ENCODE measurements at places on chromosomes 16 and 17. TPM values are rescaled to one million over a fixed set of nuclear protein-coding genes. Genes with fewer than 3 reads are reported as not detected.

GRCh38 chr17:17853811-17854447 is 17.1 kb upstream of the SREBF1 start:
- no peaks in the 10 kb centered on the region for H3K36me3 ChIP-seq
- H3K27me3 ChIP-seq: no peaks in the 10 kb centered on the region
- H3K4me3 ChIP-seq: no peak overlapping the region
- H3K4me1 ChIP-seq: peaks cover 82% of the 10 kb centered on the region

DNA sequence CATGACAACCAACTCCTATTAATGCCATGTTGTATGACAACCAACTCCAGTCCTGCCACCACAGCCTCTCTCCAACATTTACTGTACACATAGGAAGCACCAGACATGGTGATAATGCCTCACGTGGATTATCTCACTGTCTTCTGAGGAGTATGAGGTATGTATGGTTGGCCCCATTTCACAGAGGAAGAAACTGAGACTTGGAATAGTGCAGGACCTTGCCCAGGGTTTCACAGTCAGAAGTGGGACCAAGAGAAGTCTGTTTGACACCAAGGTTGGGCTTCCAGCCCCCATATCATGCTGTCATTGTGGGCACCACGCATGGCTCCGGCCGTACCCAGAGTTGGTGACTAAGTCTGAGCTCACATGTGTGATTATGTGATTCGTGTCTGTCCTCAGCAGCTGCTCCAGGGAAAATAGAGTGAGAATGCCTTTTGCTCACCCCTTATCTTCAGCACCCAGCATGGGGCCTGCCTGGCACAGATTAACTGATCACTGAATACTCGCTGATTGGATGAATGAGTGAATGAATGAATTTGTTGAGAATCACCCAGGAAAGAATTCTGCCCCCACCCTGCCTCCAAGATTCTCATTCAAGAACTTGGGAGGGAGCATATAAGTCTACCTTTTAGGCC is 204.1 kb upstream of the NLRP1 start:
- no peak overlapping the region for H3K27ac ChIP-seq
- H3K4me1 ChIP-seq: no peaks in the 10 kb centered on the region
- no peak for DNase-seq
- H3K36me3 ChIP-seq: no peaks in the 10 kb centered on the region

DNA sequence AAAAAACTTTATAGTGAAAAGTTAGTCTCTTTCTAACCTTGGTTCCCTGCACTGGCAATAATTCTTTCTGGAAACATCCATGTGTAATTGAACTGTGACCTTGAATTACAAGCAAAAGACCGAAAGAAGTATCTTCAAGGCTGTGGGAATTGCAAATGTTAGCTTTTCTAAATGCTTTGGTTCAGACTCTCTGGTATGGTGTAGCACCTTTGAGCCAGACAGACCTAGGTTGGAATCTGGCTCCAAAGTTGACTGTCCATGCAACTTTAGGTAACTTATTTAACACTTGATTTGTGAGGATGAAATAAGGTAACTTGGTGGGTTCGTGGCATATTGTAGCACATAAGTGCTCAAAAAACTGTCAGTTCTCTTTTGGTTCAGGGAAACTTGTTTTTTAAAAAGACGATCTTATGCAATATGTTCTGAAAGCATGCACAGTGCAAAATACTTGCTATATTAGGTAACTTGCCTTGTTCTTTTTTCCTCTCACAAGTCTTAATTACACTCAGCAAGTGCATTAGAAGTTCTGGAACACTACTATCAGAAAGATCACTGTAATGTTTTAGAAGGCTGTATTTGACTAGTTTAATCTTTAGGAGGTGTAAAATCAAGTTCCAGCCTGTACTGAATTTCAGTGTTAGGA is 46.3 kb downstream of the TANGO6 start:
- DNase-seq: no peak
- no peak overlapping the region for H3K4me3 ChIP-seq

GRCh38 chr16:49849037-49849753 is 6.7 kb downstream of the ZNF423 start:
- no peak for DNase-seq
- no peaks in the 10 kb centered on the region for H3K36me3 ChIP-seq
- H3K27me3 ChIP-seq: no peaks in the 10 kb centered on the region

DNA sequence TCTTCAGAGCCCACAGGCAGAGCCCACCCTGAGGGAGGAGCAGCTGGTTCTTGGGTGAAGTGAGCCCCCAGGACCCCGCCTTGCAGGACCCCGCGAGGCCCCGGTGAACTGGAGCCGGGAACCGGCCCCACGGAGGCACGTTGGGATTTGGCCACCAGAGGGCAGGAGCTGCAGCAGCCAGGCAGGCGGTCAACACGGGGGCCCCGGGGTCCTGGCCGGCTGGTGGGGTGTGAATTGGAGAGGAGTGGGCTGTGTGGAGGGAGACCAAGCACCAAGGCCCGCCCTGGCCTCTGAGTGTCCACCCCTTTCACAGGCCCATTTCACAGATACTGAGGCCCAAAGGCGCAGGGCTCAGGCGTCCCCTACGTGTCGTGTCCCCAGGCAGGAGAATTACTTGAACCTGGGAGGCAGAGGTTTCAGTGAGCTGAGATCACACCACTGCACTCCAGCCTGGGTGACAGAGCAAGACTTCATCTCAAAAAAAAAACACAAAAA is 2.2 kb downstream of the DPEP1 start:
- DNase-seq: no peak
- no peak overlapping the region for H3K27ac ChIP-seq

GRCh38 chr16:66131895-66132294 is 234.6 kb upstream of the CDH5 start:
- no peak for DNase-seq
- no peaks in the 10 kb centered on the region for H3K27me3 ChIP-seq
- no peak overlapping the region for H3K27ac ChIP-seq
- H3K4me1 ChIP-seq: peaks cover 12% of the 10 kb centered on the region
- H3K4me3 ChIP-seq: no peak overlapping the region
- no peaks in the 10 kb centered on the region for H3K36me3 ChIP-seq

- H3K4me3 ChIP-seq: no peak overlapping the region
- DNase-seq: peak; percentile 75
- no peaks in the 10 kb centered on the region for H3K27me3 ChIP-seq
- H3K36me3 ChIP-seq: no peaks in the 10 kb centered on the region
These were observed 344.6 kb downstream of the SOX9 start for GRCh38 chr17:72465191-72466024.

- H3K27ac ChIP-seq: no peak overlapping the region
- no peaks in the 10 kb centered on the region for H3K36me3 ChIP-seq
- no peaks in the 10 kb centered on the region for H3K27me3 ChIP-seq
- H3K4me1 ChIP-seq: no peaks in the 10 kb centered on the region
- DNase-seq: no peak
- H3K4me3 ChIP-seq: no peak overlapping the region
These were observed 41.2 kb upstream of the RHOT1 start for GRCh38 chr17:32100971-32101631.

DNA sequence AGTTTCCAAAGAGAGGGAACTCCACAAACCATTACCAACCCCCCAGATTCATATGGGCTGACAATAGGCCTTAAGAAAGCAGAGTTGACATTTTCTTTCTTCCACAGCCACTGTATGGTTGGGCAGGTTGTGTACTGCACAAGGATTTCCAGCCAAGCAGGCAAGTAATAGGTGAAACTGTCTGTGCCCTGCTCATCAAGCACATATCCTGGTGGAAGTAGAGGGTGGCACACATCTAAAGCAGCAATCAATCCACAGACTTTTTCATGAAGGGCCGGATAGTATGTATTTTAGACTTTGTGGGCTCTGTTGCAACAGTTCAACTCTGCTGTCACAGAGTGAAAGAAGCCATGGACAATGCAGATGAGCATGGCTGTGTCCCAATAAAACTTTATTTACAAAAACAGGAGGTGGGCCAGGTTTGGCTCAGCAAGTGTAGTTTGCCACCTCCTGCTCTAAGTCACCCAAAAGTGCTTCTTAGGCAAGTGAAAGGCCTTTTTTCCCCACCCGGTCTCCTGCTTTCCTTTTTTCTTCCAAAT is 63.4 kb downstream of the SNX20 start:
- no peaks in the 10 kb centered on the region for H3K36me3 ChIP-seq
- H3K4me3 ChIP-seq: no peak overlapping the region
- no peak for DNase-seq

DNA sequence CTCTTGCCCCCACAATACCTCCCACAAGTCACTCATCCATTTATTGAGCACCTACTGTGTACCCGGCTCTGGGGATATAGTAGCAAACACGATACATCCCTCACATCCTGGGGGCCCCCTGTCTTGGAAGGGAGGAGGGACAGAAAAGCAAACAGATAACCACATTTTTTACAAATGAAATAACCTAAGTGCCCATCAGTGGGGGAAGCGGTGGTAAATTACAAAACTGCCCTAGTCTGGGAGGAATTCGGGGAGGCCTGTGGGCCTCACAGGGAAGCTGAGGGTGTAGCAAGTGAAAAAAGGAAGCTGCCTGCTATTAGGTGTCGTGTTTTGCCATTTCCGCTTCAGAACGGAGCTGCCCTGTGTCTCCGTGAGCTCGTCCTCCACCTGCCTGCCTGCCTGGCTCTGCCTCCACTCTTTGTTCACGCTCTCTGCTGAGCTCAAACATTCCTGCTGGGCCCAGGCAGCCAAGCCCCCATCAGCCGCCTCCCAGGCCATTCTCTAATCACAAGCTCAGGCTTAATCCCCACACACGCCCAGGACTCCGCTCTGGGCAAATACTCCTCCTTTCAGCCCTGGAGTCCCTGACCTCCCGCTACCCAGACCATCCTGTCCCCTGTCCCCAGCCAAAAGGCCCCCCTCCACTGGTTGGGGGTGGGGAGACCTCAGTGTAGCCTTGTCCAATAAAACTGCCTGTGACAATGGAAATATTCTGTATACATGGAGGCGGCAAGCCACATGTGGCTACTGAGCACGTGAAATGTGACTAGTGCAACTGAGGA is 10.2 kb upstream of the SEC14L5 start:
- DNase-seq: no peak
- H3K27me3 ChIP-seq: no peaks in the 10 kb centered on the region
- H3K36me3 ChIP-seq: no peaks in the 10 kb centered on the region

- H3K27me3 ChIP-seq: no peaks in the 10 kb centered on the region
- H3K4me1 ChIP-seq: no peaks in the 10 kb centered on the region
- H3K27ac ChIP-seq: no peak overlapping the region
These were observed 81.2 kb downstream of the WNT3 start for GRCh38 chr17:46737326-46737725.

DNA sequence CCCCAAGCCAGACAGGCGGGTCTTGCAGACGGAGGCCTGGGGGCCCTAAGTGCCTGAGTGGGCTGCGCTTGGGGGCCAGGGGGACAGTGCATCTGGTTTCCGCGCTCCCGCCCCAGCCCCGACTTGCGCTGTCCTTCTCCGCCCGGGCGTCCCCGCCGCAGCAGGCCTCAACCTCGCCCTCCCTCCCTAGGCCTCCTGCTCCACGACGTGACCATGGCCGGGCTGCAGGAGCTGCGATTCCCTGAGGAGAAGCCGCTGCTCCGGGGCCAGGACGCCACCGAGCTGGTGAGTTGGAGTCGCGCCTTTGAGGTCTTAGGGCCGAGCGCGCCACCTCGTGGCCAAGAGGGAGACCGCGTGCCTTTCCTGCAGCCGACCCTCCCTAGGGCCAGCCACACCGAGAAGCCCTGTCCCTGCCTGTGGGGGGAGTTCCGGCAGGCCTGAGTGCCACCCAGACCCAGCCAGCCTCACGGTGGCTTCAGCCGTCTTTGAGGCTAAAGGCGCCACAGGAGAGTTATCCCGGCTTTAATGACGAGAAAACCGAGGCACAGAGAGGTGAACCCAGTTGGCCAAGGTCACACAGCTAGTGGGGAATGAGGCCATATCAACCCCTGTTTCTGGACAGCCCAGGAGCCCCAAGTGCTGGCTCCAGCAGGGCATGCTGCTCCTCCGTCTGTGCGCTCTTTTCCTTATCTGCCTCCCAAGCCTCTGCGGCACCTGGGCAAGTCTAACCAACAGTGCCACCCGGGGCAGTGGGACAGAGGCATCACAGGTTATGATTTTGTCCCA is 12.2 kb upstream of the NDRG4 start:
- DNase-seq: peak; percentile 84
- H3K27me3 ChIP-seq: no peaks in the 10 kb centered on the region
- no peak overlapping the region for H3K27ac ChIP-seq
- H3K4me1 ChIP-seq: no peaks in the 10 kb centered on the region
- H3K4me3 ChIP-seq: no peak overlapping the region
- H3K36me3 ChIP-seq: no peaks in the 10 kb centered on the region

The AMZ2 gene
- total RNA-seq: 25.0 TPM

The TBC1D26 gene
- total RNA-seq: not detected

The KRT39 gene
- total RNA-seq: not detected

The CRHR1 gene
- total RNA-seq: not detected

The NAGS gene
- 19.2 TPM for total RNA-seq

The STAC2 gene
- total RNA-seq: not detected

The KRT17 gene
- not detected for total RNA-seq

The NTN3 gene
- 0.63 TPM for total RNA-seq

Data from thyroid gland (tissue), 4 donors.